ENCODE measurements at places on chromosomes 2 and 18.

- DNase-seq, result no peak
These were observed 93.0 kb upstream of the MCFD2 start for GRCh38 chr2:47008381-47009252.

- DNase-seq, result no peak
These were observed 253.9 kb downstream of the VAPA start for GRCh38 chr18:10167759-10168158.

DNA sequence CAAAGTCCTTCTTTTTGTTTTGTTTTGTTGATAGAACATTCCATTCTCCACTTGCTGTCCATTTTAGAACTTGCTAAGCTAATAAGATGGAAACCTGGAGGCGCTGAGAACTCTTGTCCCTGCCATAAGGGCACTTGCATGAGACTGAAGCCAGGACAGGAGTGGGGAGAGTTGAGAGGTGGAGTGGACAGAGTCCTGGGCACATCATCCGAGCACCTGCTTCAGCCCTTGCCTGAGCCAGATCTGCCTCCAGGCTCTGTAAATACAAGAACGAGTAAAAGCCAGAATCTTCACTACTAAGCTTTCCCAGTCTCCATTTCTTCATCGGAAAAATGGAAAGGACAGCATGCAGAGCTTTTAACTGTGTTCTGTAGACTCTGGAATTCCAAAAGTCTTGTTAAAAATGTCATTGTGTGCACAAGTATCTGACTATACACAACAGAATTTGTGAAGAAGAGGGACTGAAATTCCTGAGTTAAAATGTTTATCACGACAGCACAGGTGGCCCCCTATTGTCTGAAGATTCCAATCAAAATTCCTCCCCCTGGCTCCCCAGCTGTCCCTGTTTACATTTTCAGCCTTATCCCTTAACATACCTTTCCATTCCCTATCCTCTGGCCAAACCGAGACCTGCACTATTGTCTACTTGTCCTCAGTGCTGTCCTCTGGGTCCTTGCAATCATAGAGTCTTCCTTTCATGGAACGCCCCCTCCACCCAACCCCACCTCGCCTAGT, 498.2 kb upstream of the TNP1 start:
- DNase-seq, result no peak

DNA sequence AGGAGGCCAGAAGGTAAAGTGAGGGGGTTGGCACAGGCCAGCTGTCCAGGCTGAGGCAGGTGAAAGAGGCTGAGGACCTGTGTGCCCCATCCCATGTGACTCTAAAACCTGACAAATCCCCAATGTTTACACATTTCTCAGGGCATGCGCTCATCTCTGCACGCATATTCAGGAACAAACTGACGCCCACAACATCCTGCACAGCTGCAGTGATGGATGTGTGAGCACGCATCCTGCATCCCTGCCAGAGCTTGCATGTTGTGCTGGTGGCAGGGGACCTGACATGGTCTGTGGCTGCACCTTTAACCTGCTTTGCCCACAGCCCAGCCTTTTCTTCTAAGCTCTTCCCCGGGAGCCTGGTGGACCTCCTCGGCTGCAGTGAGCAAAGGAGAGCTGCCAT, 83.1 kb downstream of the FBXO15 start:
- DNase-seq, result no peak

GRCh38 chr2:234686088-234686890, 189.4 kb upstream of the ARL4C start:
- DNase-seq, result no peak

DNA sequence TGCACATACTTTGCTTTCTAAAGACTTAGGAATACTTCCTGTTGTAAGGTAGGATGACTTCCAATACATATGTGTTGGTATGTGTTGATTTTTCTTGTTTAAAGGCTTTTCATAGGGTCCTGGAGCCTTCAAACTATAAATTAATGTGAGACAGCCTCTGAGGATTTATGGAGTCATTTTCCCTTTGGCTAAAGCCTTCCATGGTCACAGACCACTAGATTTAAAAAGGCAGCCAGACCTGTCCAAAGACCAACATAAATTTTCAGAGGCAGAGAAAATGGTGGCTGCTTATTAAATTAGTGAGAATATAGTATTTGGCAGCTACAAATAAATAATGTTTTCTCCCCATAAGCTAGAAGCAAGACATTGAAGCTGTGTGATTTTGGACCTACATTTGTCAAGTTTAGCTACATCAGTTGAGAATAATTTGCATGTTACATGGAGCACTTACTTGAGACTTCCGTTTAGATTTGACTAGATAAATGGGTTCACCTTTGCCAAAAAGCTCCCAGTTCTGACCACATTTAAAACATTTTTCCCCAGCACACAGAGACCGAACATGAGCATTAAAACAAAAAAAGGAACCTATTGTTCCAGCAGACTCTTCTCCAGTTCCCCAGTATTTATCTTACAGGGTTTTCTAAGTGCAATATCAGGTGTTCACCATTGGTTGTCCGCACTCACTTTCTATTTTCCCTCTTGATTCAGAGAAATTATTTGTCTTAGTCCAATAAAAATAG, 402.9 kb downstream of the PARD3B start:
- no peak for DNase-seq

DNA sequence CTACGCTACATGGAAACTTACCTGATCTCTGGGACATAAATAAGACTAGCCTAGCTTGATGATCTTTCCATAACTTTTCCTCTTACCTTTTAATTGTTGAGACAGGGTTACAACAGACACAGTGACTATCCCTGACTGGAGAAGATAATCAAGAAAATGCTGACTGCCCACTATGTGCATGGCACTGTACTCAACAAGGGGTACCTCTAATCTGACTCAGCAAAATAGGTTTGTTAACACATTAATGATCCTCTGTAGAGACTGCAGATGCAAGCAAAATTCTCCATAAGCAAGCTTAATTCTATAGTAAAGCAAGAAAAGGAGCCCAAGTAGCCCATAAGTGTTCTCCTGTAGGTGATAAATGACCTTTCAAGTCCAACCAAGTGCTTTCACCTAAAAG, 25.5 kb downstream of the ACVR1C start:
- DNase-seq, result no peak

GRCh38 chr2:22604136-22604535, 780.8 kb upstream of the KLHL29 start:
- DNase-seq, result no peak

GRCh38 chr2:217816396-217816869, 186.4 kb downstream of the TNS1 start:
- no peak for DNase-seq

GRCh38 chr2:213537579-213537978, 253.3 kb downstream of the SPAG16 start:
- DNase-seq, result no peak

- DNase-seq, result no peak
These were observed 150.9 kb downstream of the PDE11A start for GRCh38 chr2:177921726-177922125.

GRCh38 chr2:86646865-86647264, 23.2 kb upstream of the RNF103 start:
- DNase-seq, result no peak

DNA sequence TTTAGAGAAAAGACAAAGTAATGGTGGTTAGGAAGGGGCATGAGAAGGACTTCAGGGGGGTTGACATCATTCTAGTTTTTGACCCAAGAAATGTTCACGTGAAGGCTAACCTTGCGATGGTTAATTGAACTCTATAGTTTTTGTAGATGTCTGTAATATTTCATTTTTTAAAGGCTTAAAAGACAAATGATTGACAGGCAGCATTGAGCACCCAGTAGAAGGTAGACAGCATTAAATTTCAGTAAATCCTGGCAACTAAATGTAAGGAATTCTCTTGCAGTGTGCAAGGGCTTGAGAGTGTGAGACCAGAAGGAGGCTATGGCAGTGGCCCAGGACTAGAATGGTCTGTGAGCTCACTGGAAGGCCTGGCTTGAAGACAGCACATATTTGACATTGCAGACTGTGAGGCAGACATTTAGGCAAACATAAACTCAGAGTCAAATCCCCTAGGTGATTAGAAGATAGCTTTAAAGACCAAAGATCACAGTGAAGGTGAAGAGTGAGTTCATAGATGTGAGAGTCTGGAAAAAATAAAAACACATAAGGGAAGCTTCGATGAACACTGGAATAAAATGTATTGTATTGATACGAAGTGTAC, 100.1 kb upstream of the MAP4K4 start:
- no peak for DNase-seq

GRCh38 chr2:113053666-113054065, 999 bp upstream of the IL36B start:
- DNase-seq, result no peak

- no peak for DNase-seq
These were observed 120.5 kb upstream of the SCN7A start for GRCh38 chr2:166614503-166614902.

- DNase-seq, result no peak
These were observed 108.3 kb downstream of the DSEL start for GRCh38 chr18:67408240-67408639.

- DNase-seq, result no peak
These were observed 183.2 kb upstream of the ITGA4 start for GRCh38 chr2:181273986-181274385.

- no peak for DNase-seq
These were observed 5.2 kb downstream of the UGT1A7 start for GRCh38 chr2:233686928-233687327.

DNA sequence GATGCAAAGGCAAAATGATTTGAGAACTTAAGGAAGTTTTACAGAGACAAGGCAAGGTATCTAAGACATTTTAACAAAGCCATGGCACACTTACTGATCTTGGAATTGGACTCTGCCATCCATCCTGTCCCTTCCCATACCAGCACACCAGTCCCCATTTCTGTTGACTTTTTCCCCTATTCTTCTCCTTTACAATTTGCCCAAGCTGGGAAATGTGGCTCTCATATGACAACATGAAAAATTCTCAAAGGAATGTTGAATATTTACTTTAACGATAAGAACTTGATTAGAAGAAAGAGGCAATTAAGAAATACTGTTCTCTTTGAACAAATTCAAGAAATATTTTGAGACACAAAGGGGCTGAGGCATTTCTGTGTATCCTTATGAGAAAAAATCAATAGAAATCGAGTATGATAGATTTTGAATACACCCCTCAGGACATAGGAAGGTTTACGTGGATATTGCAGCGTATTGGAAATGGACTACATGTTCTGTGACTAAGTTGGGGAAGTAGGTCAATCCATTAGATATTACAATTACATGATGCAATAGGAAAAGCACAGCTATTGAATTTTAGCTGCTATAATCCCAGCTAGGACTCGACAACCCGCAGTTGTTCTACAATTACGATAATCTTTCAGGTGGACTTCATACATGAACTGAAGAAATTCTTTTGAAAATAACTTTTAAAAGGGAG, 201.6 kb downstream of the TRIB2 start:
- no peak for DNase-seq

GRCh38 chr2:177715771-177716170, 323.2 kb downstream of the AGPS start:
- no peak for DNase-seq

GRCh38 chr18:25831301-25831701, 259.1 kb downstream of the SS18 start:
- DNase-seq, result no peak

- no peak for DNase-seq
These were observed 27.7 kb upstream of the CYP27A1 start for GRCh38 chr2:218754201-218754600.

GRCh38 chr2:196217116-196217515, 45.7 kb upstream of the STK17B start:
- no peak for DNase-seq

- DNase-seq, result no peak
These were observed 2.1 kb upstream of the TOGARAM2 start for GRCh38 chr2:28979041-28979440.

GRCh38 chr2:182649316-182649715, 66.7 kb upstream of the DNAJC10 start:
- DNase-seq, result no peak

DNA sequence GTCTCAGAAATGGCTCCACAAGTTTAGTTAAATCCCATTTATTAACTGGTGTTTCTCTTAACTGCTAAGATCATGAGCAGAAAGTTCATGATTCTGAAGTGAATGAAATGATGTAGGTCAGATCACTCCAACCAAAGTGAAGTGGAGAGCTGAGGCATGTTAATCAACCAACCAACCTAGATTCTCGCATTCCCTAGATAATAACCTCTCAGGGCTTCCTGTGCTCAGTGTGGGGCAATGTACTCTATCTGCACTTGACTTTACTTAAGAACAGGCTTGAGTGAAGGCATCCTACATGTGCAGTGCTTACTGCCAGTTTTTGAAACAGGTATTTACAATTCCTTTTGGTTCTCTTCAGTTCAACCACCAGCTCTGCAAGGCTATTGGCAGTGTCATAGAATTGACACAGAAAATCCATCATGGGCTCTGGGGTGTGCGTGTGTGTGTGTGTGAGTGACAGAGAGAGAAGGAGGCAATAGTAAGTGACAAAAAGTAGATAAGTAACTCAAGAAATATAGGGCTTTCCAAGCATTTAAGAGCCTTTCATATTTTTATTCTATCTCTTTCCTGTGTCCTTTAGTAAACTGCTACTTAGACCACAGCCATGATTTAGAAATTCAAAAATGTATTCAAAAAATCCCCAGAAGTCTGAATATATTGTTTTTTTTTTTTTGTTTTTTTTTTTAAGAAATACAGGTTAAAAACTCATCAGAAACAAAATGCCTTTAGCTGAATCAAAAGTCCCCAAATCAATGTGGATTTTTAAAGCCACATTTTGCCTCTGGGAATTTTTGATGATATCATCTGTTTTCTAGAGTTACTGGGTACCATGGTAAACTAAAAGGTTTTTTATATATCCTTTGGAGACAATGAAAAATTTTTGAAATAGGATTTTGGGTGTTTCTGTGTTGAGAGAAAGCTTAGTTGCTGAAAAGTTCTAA, 28.6 kb downstream of the DOCK10 start:
- DNase-seq, result no peak

DNA sequence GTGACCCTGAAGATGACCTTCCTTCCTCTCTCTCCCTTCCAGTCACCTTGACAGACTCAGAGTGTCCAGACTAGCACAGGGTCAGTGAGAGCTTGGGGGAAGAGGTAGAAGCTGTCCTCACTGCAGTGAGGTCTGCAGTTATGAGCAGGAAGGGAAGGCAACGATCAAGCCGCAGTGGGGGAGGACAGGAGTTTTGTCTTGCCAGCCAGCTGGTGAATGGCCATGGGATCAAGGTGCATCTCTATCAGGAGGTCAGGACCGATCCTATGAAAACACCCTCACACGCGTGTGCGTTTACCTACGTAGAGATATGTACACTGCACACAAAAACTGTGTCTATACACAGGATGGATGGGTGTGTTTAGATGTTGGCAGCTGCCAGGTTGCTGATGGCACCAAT, 83.2 kb downstream of the THNSL2 start:
- no peak for DNase-seq

DNA sequence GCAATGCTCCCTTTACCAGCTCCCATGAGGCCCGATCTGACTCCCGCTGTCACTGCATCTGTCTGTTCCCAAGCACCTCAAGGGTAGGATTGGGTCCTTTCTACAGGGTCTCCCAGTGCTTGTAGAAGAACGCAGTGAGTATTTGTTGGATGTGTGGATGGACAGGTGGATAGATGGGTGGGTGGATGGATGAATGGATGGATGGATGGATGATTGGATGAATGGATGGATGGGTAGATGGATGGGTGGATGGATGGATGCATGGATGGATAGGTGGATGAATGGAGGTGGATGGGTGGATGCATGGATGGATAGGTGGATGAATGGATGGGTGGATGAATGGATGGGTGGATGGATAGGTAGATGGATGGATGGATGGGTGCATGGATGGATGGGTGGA, 91.6 kb downstream of the HS1BP3 start:
- DNase-seq, result no peak

GRCh38 chr2:165528691-165529090, 59.2 kb downstream of the CSRNP3 start:
- no peak for DNase-seq

Measured in stimulated activated CD8-positive, alpha-beta memory T cell treated with anti-CD3 and anti-CD28 coated beads, Interleukin-12 subunit alpha, Interleukin-12 subunit beta, amount 100 ng/mL, for 4 hours (primary cell).